ENCODE measurements at places on chromosomes 3 and 15. TPM values are rescaled to one million over a fixed set of nuclear protein-coding genes. Genes with fewer than 3 reads are reported as not detected.

GRCh38 chr3:115977866-115978265, 354.6 kb downstream of the GAP43 start:
- no peak for DNase-seq

- DNase-seq = no peak
Measured at GRCh38 chr3:178155521-178155920, 380.7 kb upstream of the KCNMB2 start.

Gene UPK1B
- 15.6 TPM for total RNA-seq

Gene GAP43
- 0.21 TPM for total RNA-seq

DNA sequence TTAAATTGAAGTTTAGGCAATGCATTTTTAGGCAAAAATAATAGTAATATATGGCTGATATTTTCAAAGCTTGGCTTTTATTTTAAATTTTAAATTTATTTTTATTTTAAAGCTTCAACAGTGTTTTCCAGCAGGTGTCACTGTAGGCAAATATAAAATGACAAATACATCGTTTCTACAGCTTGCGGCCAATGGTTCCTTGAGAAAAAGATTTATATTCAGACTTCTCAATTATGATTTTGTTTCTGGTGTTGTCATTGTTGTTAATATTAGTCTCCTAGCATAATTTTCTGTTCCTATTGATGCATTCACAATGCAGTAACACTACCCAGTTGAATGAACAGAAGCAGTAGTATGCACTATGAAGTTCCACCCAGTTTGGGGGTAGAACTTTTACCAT, 220.7 kb upstream of the DNAJC19 start:
- DNase-seq = no peak

GRCh38 chr15:45393851-45394250, 15.5 kb upstream of the GATM start:
- DNase-seq = no peak

GRCh38 chr3:42900226-42901072, 5.5 kb upstream of the ZNF662 start:
- DNase-seq = no peak

DNA sequence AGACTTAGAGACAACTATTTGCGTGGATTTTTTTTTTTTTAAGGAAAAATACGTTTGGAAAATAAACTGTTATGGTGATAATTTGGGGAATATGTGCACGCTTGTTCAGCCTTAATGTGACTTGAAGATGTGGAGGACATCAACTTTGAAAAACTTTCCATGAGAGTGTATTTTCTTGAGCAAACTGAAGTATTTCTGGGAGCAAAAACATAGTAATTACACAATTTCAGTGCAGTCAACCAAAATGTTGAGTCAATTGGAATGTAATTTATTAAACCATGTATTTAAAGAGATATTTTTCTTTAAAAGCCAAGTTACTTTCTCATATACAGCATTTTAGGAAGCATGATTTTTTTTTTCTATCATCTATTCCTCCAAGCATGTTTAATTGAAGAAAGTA, 80.3 kb upstream of the FLNB start:
- DNase-seq = no peak

- DNase-seq = no peak
Measured at GRCh38 chr15:34889476-34889875, 80.1 kb downstream of the AQR start.

- no peak for DNase-seq
Measured at GRCh38 chr3:34703053-34703452, 904.6 kb downstream of the PDCD6IP start.

Gene GOLGA8T
- total RNA-seq = 0.27 TPM

- DNase-seq = no peak
Measured at GRCh38 chr15:58699769-58700168, 49.7 kb downstream of the ADAM10 start.

GRCh38 chr15:92803852-92804609, 96.1 kb upstream of the CHD2 start:
- DNase-seq = peak; percentile 100

Gene GOLGA6L4
- total RNA-seq = 3.6 TPM

Gene EFCC1
- total RNA-seq = 0.14 TPM

GRCh38 chr3:65827076-65827475, 211.6 kb downstream of the MAGI1 start:
- no peak for DNase-seq

DNA sequence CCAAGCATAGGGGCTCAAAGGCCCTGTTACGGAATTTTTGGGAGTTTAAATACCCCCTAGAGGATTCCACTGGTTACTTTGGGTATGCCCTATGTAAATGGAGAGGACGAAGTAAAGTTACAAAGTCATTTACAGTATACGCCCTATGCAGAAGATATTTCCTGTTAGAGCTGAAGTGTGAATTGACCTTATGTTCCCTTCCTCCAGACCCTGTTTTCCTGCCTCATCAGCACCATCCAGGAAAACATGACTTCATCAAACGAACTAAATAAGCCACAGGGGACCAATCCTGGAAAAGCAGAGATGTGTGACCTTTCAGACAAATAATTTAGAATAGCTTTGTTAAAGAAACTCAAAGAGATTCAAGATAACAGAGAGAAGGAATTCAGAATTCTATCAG, 177.4 kb downstream of the SQOR start:
- no peak for DNase-seq

- DNase-seq = no peak
Measured at GRCh38 chr3:108117241-108117775, 26.5 kb upstream of the CD47 start.

- DNase-seq = no peak
Measured at GRCh38 chr3:187243933-187244524, 46.7 kb downstream of the RTP1 start.

DNA sequence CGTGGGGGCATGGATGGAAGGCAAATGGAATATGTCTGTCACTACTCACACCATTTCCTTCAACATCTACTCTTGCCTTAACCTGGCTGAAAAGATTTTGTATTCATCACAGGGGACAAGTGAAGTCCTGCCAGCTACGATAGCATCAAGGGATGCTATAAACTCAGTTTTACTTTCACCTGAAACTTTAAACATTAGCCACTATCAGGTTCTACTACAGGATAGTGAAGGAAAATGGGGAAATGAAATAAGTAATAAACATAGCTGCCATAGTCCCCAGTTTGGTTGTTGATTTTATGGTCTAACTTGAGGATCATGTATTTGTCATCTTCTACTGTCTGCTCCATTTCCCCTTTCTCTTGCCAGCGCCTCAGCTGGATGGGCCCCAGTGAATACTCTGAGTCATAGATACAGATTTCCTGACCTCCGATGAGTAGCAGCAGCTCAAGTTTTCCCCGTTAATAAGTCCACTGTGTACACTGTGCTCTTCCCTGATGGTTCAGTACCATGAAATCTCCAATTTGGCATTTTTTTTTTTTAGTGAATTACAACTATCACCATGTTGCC, 338.2 kb upstream of the SLCO3A1 start:
- peak; percentile 53 for DNase-seq

GRCh38 chr3:61613666-61614065, 52.3 kb downstream of the PTPRG start:
- DNase-seq = no peak

- DNase-seq = no peak
Measured at GRCh38 chr15:66849393-66849745, 147.3 kb downstream of the SMAD6 start.

Gene SLC2A2
- not detected for total RNA-seq

DNA sequence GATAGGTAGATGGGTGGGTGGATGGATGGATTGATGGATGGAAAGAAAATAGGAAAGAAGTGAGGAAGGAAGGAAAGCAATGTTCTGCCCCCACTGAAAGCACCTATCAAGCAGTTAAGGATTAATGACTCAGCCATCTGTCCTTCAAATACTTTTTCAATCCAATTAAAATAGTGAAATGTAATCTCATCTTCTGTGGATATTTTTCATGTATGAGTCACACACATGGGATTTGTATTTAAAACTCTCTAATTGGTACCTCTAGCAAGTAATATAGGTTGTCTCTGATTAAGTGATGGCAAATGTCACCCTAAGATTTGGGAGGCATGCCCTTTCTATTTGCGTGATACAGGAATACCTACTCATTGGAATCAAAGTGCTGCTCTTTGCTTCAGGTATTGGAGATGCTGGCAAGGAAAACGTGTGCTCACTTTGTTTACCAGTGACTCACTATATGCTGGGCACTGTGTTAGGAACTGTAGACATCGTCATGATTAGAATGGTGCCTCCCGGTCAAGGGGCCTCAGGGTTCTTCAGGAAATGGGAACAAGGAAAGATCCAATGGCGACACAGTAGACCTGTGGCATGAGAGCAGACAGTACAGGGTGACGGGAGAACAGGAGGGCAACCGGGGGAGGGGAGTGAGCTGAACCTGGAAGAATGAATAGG, 230.1 kb downstream of the CLSTN2 start:
- no peak for DNase-seq

Gene C2CD4A
- 0.75 TPM for total RNA-seq

- DNase-seq = no peak
Measured at GRCh38 chr3:13800064-13800463, 79.8 kb downstream of the WNT7A start.

DNA sequence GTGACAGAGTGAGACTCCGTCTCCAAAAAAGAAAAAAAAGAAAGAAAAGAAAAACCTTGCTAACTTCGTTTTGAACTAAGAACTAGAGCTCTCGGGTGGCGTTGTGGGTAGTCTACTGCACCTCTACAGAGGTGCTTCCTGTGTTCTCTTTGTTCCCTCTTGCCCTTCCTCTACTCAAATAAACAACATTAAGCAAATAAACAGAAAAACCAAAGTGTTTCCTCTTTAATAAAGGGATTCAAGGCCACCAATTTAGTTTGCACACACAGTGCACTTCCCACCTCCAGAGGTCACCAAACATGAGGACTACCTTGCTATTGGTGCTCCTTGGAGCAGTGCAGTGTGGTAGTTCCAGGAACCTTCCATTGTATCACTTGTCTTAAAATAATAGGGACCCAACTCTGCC, 354.2 kb upstream of the TBL1XR1 start:
- DNase-seq = no peak

GRCh38 chr3:126113733-126114442, 30.0 kb upstream of the SLC41A3 start:
- DNase-seq = no peak

GRCh38 chr3:171959532-171960089, 79.8 kb upstream of the FNDC3B start:
- DNase-seq = no peak

Gene ROBO1
- 38.2 TPM for total RNA-seq

DNA sequence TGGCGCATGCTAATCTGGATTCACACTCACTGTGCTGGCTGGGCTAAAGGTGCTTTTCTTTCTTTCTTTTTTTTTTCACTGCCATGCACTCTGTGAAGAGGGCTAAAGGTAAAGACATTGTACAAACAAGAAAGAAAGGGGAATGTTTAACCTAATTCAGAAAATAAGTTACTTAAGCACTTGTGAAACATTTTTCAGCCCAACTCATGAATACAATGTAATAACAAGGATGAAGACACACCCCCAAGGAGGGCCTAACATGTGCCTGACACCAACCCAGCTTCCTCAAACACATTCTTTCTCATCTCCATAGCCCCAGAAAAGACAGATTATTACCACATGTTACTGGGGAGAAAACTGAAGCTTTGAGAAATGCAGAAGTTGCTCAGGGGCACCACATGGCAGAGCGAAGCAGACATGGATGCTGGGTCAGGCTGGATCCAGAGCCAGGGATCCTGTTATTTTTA, 5.7 kb downstream of the STIMATE start:
- DNase-seq = no peak

Gene SERINC4
- 0.46 TPM for total RNA-seq

- no peak for DNase-seq
Measured at GRCh38 chr15:70815604-70816003, 38.4 kb downstream of the LARP6 start.

DNA sequence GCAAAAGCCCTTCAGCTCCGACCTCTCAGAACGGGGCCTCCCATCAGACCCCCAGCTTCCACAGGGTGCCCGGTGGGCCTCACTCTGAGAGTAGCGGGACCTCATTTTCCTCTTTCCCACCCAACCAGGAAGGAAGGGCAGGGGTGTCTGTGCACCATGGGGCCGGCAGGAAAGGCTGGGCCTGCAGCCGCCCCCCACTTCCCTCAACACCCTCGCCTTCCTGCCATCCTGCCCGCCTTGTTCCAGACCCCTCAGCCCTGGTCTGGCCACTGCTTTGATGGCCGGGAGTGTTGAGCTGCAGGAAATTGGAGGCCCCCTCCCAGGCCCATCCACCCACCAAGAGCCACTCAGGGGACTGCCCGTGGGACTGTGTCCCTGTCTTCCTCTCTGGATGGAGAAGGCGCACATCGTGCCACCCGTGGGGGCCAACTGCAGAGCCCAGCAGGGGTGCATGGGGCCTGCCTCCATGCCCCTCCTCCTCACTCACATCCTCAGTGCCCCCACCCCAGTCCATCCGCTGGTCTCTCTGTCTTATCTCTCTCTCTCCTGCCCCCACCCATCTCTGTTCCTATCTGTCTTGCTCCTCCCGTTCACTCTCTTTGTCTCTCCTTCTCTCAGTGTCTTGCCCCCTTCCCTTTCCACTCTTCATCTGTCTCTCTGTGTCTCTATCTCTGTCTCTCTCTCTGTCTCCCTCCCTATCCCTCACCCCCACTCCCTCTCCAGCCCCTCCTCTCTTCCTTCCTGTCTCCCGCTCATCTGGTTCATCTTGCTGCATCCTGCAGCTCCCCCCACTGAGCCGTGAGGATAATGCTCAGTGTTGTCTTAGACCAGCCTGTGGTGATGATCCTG, 1.8 kb upstream of the PLXND1 start:
- no peak for DNase-seq

DNA sequence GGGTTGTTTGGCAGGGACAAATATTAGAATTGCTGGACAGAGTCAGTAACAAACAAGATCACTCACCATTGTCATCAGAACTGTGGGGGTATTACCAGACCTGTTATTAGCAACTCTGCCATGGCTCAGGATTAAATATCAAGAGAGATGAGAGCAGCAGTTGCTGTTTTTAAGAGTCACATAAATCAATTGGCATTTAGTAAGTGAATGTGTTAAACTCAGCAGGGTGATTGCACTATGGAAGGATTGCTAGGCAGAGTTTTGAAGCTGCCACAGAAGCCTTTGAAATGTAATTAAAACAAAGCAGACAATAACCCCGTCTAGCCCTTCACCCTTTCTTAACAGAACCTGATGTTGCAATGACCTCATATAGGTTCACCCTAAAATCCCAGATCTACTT, 238.8 kb downstream of the GAP43 start:
- DNase-seq = no peak

GRCh38 chr3:73294537-73294936, 233.1 kb downstream of the EBLN2 start:
- DNase-seq = no peak

DNA sequence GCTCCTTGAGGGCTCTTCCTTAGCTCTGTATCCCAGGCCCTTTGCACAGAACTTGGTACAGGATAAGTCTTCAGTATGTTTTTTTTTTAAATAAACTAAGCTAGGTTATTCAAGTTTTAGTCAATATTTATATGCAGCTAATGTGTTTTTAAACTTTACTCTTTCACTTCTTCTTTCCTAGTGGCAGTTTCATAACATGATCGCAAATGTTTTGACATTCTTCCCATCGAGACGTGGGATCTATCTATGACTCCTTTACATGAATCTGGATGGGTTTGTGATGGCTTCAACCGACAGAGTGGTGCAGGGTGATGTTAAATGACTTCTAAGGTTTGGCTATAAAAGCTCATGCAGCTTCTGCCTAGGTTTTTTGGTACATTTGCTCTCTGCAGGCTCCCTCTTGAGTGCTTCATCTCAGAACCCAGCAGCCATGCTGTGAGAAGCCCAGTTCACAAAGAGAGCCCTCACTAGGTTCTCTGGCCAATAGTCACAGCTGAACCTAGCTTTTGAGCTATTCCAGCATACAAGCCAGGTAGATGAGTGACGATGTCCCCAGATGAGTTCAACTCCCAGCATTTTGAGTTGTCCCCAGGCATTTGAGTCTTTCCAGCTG, 13.5 kb upstream of the MECOM start:
- no peak for DNase-seq
